Substantia nigra (tissue), 51 donors: ENCODE measurements at places on chromosomes 3 and 15.
A peak's percentile ranks its signal among the peaks of the same experiment; 100 is the strongest.

DNA sequence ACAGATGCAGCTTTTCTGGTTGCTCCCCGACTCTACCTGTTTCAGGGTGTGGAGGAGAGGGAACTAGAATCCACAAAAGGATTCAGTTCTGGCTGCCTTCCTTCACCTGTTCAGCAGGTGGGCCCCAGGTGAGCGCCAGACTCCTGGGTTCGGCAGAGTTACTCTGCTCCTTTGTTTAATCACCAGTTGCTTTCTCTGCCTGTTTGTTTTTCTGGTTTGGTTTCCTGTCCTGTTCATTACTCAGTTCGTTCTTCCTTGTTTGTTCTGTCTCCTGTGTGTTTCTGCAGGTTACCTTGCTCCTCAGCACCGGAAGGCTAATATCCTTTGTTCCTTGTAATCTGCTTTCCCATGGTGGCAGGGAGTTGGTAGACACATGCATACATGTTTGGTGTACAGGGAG lies 508.5 kb upstream of the ATP11B start:
- no peak for DNase-seq

GRCh38 chr15:77762747-77763355 lies 130.1 kb upstream of the LINGO1 start:
- DNase-seq: no peak

DNA sequence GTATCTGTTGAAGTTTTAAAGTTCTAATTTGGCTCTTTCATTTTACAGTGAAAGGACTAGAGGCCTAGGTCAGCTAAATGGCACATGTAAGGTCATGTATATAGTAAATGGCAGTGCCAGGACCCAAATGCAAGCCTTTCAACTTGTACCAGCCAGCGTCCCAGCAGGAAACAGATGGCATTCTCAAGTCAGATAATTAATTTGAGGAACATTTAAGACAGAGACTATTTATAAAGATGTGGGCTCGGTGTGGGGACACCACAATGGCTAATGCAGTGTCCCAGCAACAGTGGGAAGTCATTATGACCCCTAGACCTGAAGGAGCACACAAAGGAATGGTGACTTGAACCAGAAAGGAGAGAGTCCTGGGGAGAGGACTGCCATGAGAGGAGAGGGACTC lies 6.1 kb downstream of the MINDY4B start:
- DNase-seq: no peak

DNA sequence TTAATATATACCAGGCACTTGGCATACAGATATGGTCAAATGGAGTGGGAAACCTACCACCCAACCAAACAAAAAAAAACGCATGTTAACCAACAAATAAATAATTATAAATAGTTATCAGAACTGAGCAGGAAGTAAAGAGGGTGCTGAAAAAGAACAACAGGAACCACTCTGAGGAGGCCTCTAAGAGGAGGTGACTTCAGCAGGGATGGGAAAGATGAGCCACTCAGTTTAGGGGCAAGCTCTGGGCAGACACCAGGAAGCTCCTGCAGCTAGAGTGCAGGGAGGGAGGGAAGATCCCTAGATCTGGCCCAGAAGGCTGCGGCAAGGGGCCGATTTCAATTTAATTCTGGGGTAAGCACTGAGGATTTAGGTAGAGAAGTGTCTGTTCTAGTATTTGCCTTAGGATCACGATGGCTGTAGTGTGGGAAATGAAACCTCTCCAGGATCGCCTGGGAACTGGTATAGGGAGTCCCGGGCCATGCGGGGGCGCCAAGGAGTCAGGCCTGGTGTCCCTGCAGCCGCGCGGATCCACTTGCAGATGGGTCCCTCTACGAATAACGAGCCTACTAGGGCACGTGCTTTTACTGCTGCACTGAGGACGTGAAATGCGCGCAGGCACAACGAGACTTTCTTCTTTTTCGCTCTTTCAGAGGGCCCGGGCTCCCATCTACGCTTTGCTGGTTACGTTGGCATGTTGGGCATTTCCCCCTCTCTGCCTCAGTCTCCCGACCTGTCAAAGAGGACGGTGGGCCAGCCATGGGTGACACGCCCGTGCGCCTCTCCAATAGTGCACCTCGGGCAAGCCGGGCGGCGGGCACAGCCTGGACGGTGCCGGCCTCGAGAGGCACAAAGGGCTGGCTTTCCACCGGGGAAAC lies 1.5 kb upstream of the LIMD1 start:
- DNase-seq: peak; percentile 64

DNA sequence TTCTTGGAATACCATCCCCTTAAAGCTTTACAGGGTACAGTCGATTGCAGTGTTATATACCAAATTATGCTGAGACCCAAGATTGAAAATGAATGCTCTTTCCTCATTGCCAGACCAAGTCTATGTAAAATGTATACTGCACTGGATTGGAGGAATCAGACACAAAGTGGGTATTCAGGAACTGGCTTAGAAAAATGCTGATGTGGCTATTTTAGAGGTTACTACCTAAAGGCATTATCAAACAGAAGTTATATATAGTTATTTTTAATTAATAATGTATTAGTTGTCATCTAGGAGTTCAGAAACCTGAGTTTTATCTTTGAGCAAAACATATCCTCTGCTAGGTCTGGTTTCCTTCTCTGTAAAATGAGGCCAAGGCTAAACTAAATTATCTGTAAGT lies 3.6 kb upstream of the SPG21 start:
- no peak for DNase-seq

GRCh38 chr15:76312540-76313174 lies 1.4 kb upstream of the ETFA start:
- no peak for DNase-seq

- no peak for DNase-seq
These were observed 15.6 kb upstream of the TMEM40 start for GRCh38 chr3:12774619-12775018.

DNA sequence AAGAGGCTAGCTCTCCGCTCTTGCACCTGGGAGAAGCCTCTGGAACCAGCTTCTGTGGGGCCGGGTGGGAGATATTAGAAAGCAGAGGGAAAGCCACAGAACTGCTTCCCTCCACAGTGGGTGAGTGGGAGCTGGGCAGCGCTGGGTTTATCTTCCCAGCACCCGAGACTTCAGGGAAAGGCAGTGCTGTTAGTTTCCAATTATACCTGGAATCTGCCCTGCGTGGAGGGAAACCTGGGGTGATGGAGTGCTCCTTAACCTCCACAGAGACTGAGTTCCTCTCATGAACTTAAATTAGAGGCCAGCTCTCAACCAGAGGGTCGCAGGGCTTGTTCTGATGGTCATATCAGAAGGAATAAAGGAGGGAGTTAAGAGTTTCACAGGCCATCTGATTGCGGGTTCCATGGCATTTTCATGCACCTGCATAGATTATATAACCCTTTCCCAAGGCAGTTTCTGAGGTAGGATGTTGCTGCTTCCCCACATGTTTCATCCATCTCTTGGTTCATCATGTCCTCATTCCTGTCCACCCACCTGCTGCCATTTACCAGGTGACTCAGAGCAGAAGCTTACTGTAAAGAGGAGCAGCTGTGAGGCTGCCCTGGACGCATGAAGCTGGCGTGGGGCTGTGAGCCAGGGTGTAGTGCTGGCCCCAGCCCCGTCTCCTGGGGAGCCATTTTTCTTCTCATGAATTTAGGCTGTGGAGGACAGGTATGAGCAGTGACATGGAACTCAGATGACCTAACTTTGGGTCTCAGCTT lies 42.5 kb downstream of the CA12 start:
- DNase-seq: no peak

GRCh38 chr15:25862071-25862471 lies 1.1 kb downstream of the ATP10A start:
- no peak for DNase-seq

GRCh38 chr3:55468251-55468650 lies 18.9 kb downstream of the WNT5A start:
- DNase-seq: no peak

GRCh38 chr3:16860234-16860633 lies 24.5 kb upstream of the PLCL2 start:
- DNase-seq: no peak

DNA sequence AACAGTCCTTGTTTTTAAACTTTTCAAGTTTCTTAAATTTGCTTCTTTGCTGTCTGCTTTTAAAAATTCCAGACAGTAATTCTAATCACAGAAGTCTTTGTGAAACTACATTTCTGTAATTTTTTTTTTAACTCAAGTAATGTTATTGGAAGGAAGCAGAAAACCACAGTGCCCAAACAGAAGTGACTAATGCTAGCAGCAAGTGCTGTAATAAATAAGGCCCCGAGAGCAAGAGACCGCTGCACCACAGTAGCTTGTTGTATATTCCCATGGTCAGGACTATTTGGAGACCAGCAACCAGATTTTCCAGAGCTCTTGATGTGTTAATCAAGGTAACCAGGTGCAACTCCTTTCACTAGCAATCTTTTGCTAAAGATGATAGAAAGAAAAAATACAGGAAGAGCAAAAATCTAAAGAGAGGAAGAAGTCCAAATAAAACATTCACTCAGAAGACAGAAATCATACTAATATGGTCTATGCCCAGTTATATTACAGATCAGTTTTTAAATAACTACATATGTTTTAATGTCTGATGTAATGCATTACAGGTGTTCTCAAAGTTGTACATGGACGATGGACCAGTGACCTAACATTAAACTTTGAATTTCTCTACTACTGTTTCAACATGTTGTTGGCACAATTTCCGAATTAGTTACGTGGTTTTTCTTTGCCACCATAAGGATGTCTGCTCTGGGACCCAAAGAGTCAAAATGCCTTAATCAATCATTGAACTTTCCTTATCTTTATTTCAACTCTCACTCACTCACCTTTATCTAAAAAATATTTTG lies 36.4 kb downstream of the WWTR1 start:
- no peak for DNase-seq

DNA sequence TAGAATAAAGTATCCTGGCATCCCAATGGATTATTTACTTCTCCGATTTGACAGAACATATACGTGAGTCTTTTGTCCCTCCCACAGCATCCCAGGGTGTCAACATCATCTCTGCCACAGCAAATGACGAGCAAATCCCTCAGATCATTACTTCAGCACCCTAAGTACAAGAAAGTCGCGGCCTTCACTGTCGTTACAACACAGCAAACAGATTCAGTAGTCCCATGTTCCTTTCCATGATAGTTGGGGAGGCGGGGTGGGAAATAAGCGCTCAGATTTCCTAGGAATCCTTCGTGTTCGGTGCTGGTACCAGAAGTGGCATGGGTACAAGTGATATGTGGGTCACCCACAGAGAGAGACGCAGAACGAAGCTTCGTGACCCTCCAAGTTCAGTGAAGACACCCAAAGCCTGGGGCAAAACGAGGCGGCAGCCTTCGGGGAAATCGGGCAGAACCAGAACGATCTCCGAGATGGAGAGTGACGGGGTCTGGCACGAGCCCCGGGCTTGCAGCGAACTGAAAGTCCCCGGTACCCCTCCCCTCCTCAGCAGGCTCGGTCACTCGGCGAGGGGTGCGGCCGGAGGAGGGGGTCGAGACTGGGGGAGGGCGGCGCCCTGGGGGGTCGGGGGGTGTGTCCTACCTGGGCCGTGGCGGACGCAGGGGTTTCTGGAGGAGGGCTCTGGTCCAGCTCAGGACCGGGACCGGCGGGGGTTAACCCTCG lies 619 bp downstream of the TTBK2 start:
- peak; percentile 41 for DNase-seq

GRCh38 chr15:56293495-56294292 lies 50.0 kb upstream of the RFX7 start:
- DNase-seq: no peak

DNA sequence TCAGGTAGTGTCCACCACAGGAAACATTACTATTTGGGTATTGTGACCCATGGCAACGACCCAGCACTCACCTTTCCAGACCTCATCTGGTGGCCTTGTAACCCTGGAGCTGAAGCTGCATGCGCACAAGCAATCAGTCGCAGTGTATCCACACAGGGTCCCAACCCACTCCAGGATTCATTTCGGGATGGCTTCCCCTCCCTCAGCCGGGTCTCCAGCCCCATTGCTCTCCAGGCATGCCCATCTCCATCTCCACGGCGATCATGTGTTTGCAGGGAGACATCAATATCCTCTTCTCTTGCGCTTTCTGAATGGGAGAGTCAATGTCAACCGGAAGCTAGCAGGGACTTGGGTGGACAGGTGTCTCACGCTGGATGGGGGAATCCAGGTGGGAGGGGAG lies 35.2 kb downstream of the GOLGA6L2 start:
- no peak for DNase-seq

DNA sequence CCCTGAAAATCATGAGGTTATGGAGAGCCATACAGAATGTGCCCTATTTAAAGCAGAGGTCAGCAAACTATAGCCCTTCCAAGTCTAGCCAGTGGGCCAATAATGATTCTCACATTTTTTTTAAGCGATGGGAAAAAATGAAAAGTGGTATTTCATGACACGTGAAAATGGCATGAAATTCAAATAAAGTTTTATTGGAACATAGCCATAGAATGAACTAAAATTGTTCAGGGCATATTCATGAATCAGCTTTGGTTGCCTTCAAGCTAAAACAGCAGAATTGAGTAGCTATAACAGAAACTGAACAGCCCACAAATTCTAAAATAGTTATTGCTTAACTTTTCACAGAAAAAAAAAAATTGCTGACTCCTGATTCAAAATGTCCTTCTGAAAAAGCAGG lies 104.5 kb downstream of the TFG start:
- no peak for DNase-seq
